ENCODE measurements at places on chromosomes 1 and 21.
A peak's percentile ranks its signal among the peaks of the same experiment; 100 is the strongest.

GRCh38 chr1:97571760-97572159 lies 349.1 kb downstream of the DPYD start:
- no peak for DNase-seq

GRCh38 chr1:236748268-236748870 lies 46.7 kb upstream of the MTR start:
- no peak for DNase-seq

GRCh38 chr1:232751393-232752140 lies 53.6 kb upstream of the MAP10 start:
- DNase-seq = no peak

DNA sequence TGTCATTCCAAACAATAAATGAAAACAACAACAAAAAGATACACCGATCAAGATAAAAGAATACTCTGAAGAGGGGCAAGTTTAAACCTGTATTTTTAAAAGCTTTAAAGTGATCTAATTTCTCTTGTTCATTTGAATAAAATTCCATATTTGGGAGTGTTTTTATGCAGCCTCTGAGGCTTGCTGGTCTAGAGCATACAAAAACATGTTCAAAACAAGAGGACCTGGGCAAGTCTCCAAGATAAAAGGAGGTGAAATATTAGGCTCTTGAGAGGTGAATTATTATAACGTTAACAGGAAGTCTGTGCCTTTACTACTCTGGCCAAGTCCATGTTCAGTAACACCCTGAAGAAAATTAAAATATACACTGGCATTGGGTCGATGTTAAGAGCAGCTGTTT lies 20.1 kb downstream of the URB1 start:
- DNase-seq = peak; percentile 39

DNA sequence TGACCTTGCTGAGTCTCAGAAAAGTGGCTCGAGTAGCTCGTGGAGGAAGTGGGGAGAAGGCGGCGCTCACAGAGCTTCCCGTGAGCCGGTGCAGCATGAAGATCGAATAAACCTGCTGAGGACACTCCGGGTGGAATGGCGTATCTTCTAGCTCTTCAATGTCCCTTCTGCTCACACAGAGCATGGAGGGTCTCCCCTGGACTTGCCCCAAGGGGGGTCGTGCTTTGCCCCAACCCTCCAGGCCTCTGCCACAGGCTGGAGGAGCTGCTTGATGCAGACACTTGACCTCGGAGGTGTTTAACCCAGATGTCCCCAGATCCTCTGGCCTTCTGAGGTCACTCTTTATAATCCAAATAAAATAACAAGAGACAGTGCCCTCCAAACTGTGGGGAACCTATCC lies 2.2 kb upstream of the KRTAP10-12 start:
- no peak for DNase-seq

DNA sequence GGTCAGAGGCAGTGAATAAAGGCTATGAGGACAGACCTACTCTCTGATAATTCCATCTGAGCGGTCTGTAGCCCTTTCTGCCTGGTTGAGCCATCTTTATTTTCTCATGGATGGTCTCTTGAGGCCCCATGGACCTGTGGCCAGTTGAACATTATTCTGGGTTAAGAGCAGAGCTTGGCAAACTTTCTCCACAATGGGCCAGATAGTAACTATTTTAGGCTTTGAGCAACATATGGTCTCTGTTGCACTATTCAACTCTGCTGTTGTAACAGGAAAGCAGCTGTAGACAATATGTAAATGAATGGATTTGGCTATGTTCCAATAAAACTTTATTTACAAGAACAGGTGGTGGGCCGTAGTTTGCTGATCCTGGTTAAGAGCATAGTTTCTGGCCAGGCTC lies 62.7 kb downstream of the KAZN start:
- DNase-seq = peak; percentile 27

DNA sequence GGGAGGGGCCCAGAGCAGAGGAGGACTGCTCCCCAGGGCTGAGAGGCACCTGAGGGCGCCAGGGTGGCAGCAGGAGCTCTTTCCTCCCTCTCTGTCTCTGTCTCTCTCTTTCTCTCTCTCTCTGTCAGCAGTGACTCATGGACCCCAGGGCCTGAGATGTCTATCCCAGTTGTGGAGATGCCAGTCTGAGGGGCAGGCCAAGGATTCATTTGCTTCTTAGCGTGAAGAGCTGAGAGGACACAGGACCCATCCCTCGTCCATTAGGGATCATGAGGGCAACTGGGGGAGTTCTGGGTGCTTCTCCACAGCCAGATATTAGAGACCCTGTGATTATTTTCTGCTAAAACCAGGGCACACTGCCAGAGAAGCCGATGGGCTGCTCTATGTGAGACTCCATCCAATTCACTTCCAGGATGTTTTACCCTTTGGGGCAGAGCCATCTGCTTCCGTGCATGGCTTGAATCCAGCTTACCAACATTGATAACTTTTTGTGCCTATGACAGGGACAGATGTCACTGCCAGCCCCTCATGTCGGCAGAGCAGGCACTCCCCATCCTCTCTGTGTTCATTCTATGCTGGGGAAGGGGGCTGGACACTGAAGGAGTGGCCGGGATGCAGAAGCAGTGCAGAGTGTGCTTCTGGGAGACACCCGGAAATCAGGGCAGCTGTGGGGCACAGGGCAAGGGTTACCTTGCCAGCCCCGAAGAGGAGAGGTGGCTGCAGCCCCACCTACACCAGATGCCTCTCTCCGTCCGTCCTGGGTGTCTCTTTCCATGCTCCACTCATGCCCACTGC lies 4.1 kb upstream of the PCBP3 start:
- peak; percentile 40 for DNase-seq

GRCh38 chr1:201648907-201649721 lies 110.2 kb downstream of the NAV1 start:
- peak; percentile 59 for DNase-seq

- no peak for DNase-seq
Observed at GRCh38 chr1:182589520-182589919, 464 bp upstream of the RNASEL start.

GRCh38 chr1:15727424-15727823 lies 8.6 kb upstream of the SLC25A34 start:
- no peak for DNase-seq

DNA sequence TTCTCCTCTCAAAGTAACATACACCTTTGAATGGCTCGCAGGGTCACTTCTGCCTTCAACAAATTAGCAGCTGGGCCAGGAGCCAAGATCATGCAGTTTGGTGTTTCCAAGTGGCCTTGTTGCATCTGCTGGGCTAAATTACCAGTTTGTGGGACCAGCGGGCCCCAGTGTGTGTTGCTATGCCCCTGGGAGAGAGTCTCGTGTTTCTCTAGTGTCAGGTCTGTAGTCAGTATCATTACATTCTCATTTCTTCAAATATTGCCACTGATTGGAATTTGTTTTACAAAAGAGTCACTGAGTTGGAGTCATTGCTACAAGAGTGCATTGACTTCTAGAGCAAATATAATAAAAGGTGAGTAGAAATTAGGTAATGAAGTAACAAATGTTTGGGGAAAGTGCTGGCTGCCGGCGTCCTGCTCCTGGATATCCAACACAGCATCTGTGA lies 35.5 kb downstream of the RHOU start:
- DNase-seq = no peak

- DNase-seq = no peak
Observed at GRCh38 chr1:234759888-234760287, 149.9 kb upstream of the IRF2BP2 start.
